Stimulated activated CD4-positive, alpha-beta T cell treated with anti-CD3 and anti-CD28 coated beads, TNF-alpha, amount 100 ng/mL, for 48 hours (primary cell): ENCODE measurements at places on chromosomes 5 and 9.

DNA sequence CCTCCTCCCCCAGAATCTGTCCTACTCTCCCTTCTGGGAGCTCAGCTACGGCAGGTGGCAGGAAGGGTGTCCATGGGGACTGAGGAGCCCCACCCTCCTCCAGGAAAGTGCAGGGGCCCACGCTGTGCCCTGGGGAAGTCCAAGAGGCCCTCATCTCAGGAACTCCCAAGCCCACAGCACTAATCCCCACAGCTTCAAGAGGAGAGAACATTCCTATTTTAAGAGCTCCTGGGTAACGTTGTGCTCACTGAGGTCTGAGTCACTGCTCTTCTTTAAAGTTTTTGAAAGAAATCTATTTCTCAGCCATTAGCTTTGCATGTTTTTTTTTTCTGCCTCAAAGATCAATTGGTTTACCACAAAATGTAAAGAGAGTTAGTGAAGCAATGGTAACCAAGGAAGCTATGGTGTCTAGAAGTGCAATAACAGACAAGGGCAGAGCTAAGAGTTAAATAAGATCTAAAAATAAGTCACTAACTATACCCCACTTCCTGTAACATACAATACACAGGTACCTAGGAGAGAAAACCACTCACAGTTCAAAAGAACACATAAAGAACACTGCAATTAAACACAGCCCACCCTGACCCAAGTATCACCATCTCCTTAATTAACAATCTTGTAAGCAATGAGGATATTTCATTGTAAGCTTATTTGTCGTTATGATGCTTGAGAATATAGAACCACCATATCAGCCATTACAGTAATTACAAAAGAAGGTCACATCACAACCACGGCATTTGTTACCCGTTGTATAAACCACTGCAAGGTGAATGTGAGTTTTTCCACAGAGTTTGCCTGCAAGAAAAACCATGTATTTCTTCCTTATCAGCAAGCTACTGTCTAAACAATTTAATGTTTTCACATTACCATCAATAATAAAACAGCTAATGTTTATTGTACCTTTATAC, 382.3 kb upstream of the SLC30A5 start:
- no peak for DNase-seq

GRCh38 chr5:170173647-170174046, 59.1 kb upstream of the C5orf58 start:
- DNase-seq = no peak

GRCh38 chr5:140224658-140225057, 49.7 kb downstream of the CYSTM1 start:
- DNase-seq = no peak

- no peak for DNase-seq
Measured at GRCh38 chr5:10448754-10449360, 7.2 kb downstream of the ROPN1L start.

- DNase-seq = no peak
Measured at GRCh38 chr5:168401880-168402279, 84.4 kb upstream of the RARS1 start.

DNA sequence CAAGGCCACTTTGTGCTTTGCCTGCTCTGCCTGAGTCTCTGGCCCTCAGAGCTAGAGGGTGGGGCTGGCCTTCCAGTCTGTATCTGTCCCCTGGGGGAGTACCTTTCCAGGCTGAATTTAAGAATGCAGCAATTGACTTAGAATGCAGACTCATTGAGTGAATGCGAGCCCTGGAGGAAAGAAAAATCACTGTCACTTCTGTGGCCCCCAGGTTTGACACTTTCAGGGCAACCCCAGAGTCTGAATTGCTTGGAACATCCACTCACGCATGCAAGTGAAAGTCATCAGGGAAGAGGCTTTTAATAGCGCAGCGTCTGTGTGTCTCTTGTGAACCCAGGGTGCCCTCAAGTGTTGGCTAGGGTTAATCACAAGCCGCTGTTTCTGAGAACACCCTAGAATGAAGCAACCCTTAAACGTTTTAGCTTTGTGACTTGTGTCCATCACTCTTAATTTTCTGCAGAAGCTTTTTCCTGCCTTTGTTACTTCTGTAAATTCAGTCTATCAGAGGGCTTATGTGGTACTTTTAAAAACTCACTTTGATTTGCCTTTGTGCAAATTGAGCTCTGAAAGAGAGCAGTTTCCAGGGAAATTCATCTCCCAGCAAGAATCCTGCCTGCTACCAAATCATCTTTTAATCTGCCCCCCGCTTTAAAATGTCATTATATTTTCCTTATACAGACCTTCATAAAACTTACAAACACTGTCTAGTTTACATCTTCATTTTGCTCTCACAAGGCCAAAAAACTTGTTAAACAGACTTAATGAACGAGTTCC, 146.8 kb upstream of the IQGAP2 start:
- DNase-seq = peak; percentile 29

DNA sequence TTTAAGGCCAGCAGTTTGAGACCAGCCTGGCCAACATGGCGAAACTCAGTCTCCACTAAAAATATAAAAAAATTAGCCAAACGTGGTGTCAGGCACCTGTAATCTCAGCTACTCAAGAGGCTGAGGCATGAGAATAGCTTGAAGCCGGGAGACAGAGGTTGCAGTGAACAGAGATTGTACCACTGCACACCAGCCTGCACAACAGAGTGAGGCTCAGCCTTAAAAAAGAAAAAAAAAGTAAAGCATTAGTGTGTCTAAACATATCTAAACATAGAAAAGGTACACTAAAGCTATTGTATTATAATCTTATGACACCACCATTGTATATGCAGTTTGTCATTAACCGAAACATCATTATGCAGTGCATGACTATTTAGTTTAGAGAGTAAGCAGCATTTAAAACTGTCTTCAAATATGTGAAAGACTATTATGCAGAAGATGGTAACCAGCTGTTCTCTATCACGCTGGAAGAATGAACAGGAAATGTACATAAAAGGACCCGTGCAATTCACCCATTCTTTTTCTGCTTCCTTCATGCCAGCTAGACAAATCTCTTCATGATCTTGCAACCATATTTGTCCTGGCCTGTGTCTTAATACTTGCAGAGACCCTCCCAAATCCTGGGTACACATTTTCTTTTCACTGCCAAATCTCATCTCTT, 58.6 kb downstream of the ITGA1 start:
- no peak for DNase-seq

DNA sequence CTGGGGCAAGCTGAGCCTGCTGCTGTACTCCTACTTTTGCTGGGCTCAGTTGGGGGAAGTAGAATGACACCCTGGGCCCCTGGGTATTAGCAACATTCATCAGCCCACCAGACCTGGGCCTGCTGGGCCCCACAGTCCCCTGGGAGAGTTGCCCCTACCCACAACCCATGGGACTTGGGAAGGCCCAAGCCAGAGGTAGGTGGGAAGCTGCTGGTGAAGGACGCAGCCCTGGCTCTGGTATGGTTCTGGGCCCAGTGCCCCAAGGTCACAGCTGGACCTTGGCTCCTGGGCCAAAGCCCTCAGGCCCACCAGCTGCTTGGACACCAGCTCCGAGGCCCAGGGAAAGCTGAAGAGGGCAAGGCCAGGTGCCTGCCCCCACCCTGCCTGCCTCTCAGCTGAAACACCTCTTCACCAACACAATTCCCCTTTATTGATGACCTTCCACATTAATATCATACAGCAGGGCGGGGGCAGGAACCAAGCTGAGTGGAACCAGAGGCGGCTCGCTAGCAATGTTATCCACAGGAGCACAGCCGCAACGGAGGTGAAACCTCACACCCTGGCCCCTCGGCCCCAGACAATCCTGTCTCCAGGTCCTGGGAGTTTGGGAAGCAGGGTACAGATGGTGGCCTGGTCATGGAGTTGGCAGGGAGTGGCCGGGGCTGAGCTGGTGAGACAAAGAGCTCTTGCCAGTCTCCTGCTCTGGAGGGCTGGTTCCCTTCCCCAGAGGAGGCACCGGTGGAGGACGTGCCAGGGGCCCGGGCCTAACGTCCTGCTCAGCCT, 13.7 kb downstream of the DOLPP1 start:
- DNase-seq = no peak

- peak; percentile 57 for DNase-seq
Measured at GRCh38 chr9:34252670-34253459, 74.0 kb downstream of the UBAP1 start.

- DNase-seq = no peak
Measured at GRCh38 chr5:44660251-44660650, 148.5 kb upstream of the MRPS30 start.

DNA sequence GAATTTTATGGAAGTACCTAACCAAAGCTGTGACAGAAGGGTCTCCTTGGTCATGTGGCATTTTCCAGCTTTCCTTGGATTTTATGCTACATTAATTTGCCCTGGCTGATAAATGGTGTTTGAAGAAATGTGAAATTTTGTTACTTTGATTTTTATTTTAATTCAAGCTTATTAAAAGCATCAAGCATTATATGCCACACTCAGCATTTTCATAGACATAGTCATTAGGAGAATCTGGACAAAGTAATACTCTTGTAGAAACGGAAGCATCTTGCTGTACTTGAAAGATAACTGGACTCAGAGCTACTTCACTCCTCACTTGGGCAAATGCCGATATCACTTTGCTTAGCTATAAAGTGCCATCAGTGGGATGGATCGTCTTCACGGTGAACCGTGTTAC, 54.2 kb downstream of the INIP start:
- no peak for DNase-seq

DNA sequence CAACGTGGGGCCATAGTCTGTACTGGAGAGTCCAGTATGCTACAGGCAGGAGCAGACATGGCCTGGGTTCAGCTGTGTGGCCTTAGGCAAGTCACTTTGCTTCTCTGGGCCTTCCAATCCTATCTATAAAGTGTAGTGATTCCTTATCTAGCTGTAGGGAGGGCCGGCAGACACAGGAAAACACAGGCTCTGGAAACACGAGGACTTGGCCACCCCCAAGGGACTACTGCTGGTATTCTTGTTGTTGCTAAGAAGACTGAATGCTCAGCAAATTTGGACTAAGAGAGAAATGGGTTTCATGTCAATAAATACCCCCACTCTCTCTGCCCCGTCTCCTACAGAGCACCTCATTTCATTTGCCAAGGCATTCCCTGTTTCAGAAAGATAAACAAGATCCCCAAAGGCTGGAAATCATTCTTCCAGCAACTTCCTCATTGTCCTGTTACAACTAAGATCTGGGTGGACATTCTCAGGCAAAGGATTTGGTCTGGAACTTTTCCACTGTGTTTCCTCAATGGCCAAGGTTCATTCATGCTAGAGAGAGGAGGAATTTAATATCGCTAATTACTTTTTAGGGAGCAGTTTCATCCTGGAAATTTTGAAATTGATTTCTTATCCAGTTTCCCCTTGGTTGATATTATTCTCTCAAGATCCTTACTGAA, 105.8 kb downstream of the GABBR2 start:
- no peak for DNase-seq

GRCh38 chr9:12923468-12924009, 148.7 kb downstream of the LURAP1L start:
- no peak for DNase-seq

GRCh38 chr5:74938250-74938933, 72.2 kb upstream of the FAM169A start:
- no peak for DNase-seq

DNA sequence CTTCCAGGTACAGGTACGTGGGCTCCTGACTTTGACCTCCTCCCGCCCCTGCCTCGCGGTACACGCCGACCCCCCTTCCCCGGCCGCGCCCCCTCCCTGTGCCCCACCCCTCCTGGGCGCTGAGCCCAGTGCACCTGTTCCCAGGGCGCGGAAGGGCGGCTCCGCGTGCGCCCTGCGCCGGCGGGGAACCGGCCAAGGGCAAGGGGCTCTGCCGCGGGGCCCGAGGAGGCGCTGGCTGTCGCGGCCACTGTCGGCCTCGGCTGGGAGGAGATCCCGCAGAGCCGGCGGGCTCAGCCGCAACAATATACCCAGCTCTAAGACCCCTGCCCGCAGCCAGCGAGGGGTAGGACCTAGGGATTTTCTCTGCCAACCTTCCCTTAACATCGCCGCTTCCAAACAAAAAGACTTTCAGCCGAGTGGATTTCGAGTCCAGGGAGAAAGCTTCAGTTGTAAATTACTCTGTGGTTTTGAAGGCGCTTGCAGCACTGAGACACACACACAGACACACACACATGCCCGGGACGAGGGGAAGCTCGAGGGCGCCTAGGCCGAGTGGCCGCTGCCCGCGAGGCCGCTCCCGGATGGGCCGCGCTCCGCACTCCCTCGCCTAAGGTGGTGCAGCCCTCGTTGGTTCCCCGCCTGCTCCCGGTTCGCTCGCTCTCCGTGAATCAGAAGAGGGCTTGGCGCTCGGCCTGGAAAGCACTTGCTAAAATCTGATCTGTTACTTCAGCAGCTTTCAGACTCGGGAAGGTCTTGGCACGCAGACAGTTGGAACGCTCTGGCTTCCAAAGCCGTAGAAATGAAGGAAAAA, 1.2 kb downstream of the FGF18 start:
- no peak for DNase-seq

GRCh38 chr9:104075801-104076753, 18.0 kb upstream of the SMC2 start:
- DNase-seq = no peak

- DNase-seq = no peak
Measured at GRCh38 chr9:33288828-33289483, 1.4 kb upstream of the NFX1 start.

DNA sequence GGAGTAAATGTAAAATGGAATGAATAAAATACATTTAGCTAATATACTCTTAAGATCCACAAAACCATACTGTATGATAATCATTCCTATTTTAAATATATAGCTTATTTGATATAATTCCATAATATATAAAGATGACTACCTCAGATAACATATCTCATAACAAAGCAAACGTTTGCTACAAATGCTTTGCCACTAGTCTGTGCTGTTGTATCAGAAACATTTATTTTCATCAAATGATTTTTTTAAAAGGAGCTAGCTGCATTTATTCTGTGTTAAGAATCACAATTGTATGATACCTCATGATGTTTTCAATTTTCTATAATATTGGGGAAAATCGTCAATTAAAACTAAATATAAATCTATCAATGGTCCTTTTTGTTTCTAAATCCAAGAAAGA, 567.2 kb downstream of the PTPRD start:
- no peak for DNase-seq

GRCh38 chr5:133289686-133290367, 238.0 kb downstream of the HSPA4 start:
- DNase-seq = no peak

DNA sequence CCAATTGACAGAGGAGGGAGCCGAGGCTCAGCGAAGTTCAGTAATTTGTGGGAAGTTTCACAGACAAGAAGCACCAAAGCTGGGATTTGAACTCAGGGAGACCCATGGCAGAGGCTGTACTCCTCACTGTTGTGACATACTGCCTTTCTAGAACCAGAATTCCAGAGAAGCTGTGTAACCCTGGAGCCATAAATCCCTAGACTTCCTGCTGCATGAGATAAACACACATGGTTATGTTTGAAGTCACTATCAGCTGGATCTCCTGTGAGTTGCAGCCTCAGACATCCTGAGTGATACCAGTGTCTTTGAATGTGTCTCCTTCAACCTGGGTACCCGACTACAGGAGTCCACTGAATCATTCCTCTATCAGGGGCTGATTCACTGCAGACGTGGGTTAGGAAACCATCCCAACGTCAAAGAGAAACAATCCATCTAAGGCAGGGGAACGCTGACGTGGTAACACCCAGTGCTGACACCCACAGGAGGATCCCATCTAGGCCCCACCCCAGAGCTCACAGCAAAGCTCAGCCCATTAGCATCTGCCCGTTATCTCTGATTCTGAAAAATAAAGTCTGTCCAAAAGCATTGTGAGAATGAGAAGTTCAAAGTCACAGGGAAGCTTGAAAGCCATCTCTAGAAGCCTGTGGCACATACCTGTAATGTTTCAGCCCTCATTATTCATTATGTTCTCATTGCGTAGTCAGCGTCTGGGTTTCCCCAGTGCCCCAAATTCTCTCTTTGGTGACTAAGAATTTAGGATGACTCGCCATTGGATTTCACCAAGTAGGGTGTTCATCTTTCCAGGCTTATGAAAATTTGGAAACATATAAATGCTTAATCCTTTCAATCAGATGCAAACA, 36.3 kb upstream of the BASP1 start:
- DNase-seq = no peak
